ENCODE measurements at places on chromosomes 4 and X. TPM values are rescaled to one million over a fixed set of nuclear protein-coding genes. Genes with fewer than 3 reads are reported as not detected.

- no peak for DNase-seq
These were observed 200.7 kb upstream of the NPY2R start for GRCh38 chr4:155007660-155008176.

- no peak for DNase-seq
These were observed 50.6 kb upstream of the STARD8 start for GRCh38 chrX:68596871-68597270.

- no peak for DNase-seq
These were observed 21.9 kb upstream of the ANXA3 start for GRCh38 chr4:78529569-78530209.

GRCh38 chrX:87005885-87006284, 511.7 kb upstream of the KLHL4 start:
- DNase-seq: no peak

DNA sequence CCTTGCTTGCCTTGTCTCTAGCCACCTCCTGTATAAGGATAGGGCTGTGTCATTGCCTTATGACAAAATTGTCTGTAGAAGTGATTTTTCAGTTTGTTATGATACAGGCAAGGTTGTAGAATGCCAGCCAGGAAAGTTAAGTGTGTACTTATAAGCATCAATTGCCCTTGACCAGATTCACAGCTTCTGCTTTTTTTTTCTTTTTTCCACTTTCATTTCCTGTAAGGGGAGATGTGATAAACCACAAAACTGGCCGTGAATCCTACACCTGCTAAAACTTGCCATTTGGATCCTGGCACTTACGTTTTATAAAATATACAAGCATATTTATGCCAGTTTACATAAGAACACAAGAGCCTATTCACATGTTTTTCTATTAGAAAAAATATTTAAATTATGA, 35.0 kb upstream of the BMPR1B start:
- no peak for DNase-seq

DNA sequence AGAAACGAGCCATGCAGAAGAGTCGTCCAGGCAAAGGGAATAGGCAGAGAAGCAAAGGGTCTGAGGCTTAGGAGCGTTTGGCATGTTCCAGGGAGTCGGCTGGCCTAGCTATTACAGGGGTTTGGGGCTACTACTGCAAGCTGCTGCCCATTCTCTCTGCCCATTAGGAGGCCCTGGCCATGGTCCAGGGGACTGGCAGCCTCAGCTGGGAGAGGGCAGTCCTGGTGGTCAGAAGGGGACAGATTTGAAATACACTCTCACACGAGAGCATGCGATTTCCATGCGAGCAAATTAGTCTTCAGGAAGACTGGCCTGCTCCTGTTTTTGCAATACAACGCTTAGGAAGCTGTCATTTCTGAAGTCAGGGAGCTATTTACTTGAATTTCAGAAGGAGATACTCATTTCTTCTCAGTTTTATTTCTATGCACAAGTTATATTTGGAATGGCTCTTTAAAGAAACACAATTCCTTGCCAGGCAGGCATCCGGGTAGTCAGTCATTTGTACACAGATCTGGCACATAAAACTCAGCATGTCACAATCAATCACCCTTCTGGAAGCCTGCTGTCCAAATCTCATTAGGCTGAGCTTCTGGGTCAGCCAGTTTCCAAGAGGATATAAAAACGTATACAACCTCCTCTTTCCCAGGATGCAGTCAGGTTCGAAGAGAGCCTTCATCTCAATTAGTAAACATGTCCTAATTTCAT, 27.0 kb downstream of the PROM1 start:
- DNase-seq: no peak

DNA sequence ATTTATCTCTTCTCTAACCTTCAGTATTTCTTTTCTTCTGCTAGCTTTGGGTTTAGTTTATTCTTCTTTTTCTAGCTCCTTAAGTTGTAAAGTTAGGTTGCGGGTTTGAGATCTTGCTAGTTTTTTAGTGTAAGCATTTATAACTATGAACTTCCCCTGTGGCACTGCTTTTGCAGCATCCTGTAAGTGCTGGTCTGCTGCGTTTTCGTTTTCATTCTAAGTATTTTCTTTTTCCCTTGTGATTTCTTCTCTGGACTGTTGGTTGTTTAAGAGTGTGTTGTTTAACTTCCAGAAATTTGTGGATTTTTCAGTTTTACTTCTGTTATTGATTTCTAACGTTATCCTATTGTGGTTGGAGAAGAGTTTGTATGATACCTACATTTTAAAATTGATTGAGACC, 11.0 kb upstream of the CTBP1 start:
- DNase-seq: no peak

- DNase-seq: no peak
These were observed 286.4 kb downstream of the PRDM5 start for GRCh38 chr4:120636120-120636630.

DNA sequence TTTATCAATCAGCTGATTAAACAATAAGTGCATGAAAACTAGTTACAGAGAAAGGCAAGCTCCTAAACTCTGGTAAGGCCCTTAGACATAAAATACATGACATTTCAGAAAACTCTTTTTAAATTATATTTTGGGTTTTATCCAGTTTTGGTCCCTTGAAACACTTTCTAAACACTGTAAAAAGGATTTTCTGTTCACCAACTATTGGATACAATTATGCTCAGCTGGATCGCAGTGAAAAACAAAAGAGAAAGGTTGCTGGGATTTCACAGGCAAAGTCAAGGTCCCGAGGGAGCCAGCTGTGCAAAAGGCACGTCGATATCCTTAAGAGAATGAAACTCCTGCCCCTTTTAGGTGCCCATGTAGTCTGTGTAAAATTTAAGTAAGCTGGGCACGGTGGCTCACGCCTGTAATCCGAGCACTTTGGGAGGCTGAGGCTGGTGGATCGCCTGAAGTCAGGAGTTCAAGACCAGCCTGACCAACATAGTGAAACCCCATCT, 1018.4 kb upstream of the INTU start:
- DNase-seq: no peak

GRCh38 chr4:180422989-180423711, 1820.1 kb upstream of the TENM3 start:
- DNase-seq: no peak

DNA sequence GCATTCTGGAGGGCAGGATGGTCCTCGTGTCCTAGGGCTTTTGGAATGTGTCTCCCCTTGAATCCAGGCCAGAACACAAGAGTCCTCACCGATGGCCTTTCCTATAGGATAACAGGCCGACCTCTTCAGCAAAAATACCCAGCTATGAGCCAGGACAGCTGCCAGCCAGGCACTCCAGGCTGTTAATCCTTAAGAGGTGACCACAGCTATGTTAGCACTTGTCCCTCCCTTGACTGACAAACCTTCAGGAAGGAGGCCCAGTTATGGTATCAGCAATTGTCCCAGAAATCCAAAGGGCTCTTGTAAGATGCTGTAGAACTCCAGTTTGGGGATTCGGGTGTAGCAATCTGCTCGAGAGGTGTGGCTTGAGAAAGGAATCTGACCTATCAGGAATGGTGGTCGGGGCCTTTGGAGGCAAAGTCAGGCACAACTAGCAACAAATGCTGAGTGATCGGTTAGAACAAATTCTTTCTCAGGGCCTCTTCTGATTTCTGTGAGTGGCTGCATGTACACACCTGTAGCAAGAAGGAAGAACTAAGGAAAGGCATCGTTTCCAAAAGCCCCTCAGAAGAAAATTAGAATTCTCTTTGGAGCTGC, 54.6 kb downstream of the PTCHD1 start:
- DNase-seq: no peak

- no peak for DNase-seq
These were observed 62.2 kb upstream of the GPM6A start for GRCh38 chr4:175874306-175874705.

DNA sequence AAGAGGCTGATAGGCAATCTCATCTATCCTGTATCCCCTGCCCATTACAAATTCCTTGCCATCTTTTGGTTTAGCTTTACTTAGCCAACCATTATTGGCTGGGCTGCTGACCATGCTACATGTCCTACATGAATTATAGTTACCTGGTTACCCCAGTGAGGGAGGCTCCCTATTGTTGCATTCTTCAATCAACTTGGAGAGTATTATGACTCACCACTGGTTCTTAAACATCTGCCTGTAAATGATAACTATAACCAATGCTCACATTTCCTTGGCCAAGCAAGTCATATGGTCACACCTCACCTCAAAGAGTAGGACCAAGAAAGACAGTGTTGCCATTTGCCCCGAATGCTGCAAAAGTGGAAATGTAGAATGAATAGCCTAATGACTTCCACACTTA, 297.6 kb downstream of the IL15 start:
- DNase-seq: no peak

DNA sequence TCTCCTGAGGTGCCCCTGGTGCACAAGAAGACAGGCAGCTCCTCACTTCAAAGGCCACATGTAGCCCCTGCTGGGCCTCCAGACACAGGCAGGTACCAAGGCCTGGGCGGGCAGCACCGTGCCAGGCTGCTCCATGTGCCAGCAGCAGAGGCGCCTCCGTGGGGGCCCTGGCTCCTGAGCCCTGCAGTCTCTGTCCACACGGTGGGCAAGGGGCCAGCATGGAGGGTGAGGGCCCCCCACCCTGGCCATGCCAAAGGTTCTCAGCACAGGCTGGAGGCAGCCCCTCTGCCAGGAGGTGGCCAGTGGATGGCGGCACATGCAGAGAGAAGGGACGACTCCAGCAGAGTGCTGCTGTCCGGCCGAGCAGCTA, 72.6 kb downstream of the FAM53A start:
- no peak for DNase-seq

DNA sequence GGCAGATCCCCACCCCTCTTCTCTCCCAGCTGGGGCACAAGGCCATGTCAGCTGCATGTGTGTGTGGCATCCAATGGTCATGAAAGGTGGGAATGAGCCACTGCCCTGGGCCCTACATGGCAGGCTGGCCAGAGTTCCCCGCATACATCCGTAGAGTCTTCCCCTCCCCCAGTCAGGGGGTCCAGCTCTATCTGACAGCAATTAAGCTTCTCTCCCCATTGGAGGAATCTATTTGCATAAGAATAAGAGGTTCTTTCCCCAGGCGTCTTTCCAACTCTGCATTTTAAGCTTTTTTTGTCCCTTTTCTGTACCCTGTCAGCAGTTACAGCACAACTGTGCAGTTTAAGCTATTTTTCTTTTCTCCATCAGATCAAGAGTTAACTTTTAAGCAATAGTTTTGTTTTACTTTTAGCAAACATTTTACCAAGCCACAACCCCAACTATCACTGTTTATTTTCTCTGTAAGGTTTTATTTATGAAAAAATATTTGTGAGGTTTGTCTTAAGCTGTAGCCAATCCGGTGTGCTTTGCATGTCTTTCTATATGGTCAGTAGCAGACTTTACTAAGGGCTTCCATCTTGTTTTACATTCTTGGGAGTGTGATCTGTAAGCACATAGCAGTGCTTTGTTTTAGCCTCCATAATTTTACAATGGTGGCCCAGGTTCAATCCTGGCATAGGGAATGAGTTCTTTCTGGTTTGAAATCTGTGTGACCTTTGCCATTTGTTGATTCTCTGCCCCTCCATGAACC, 28.7 kb downstream of the NLRP2B start:
- DNase-seq: no peak

DNA sequence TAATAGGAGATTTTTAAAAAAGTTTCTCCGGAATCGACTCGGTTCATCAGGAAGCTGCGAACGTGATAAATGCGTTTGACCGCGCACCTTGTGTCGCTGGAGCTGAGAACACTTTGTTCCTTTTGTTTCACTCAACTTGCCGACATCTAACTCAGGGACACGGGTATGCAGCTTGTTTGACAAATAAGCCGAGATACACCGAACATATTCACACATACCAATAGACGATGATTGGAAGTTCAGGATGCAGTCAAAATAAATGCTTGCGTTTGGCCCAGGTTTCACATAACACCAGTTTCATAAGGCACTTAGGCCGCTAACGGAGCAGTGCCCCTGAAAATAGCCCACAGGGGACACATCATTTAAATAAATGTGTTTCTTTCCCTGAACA, 932 bp upstream of the SHISA3 start:
- no peak for DNase-seq

GRCh38 chrX:115583496-115584004, 22.6 kb downstream of the PLS3 start:
- no peak for DNase-seq

DNA sequence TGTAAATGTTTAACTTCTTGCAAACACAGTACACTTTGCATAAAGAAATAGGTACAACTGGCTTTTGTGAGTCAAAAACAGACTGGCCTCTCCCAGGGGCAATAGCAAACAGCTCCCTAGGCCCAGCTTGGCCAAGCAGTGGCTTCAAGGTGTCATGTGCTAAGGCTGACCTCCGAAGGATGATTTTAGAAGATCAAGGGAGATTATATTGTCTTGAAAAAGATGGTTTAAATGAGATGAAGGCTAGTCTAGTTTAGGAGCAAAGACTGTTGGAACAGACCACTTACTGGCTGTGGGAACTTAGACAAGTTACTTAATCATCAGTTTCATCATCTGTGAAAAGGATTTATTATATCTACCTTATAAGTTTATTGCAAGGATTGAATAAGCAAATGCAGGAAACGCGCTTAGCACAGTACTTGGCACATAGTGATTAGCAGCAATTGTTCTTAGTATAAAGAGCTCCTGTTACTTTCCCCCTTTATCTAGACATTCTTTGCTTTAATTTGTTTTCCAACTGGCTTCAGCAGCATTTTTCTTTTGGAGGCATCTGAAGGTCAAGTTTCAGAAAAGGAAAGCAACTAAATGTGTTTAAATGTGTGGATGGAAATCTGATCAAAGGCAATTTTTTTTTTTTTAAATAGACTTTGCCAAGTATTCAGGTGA, 17.2 kb downstream of the ANXA3 start:
- DNase-seq: no peak

GRCh38 chr4:2946812-2947600, 16.2 kb downstream of the NOP14 start:
- no peak for DNase-seq

DNA sequence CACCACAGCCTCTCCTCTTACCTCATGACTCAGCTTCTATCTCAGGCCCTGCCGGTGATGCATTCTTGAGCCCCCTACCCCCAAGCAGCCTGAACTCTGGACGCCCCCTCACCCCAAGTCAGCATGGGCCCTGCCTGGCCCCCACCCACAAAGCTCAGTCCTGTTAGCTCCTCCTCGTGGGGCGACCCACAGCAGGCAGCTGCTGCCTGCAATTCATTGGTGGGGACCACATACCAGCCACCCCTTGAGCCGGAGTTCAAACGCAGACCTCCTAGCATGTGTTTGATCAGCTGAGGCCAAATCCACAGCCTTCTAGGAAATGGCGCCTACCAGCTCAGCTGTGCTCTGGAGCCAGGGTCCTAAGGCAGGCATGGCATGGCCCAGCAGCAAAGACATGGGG, 111.8 kb downstream of the EFNB1 start:
- no peak for DNase-seq

SLC6A14 gene
- 0.05 TPM for total RNA-seq

TMEM47 gene
- total RNA-seq: 0.10 TPM

PORCN gene
- 12.9 TPM for total RNA-seq

INPP4B gene
- total RNA-seq: 14.3 TPM

GBA3 gene
- not detected for total RNA-seq

LUZP4 gene
- not detected for total RNA-seq
